ENCODE measurements at places on chromosomes 5 and 9.

DNA sequence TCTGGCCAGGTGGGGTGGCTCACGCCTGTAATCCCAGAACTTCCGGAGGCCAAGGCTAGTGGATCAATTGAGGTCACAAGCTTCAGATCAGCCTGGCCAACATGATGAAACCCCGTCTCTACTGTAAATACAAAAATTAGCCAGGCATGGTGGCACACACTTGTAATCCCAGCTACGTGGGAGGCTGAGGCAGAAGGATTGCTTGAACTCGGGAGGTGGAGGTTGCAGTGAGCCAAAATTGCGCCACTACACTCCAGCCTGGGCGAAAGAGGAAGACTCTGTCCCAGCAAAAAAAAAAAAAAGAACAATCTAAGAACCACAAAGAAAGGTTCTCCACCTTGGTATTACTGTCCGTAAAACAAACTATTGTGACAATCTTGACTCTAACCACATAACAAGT lies 9.7 kb downstream of the MYO10 start:
- no peak for DNase-seq

GRCh38 chr5:51829230-51829629 lies 446.0 kb downstream of the ISL1 start:
- DNase-seq = no peak

DNA sequence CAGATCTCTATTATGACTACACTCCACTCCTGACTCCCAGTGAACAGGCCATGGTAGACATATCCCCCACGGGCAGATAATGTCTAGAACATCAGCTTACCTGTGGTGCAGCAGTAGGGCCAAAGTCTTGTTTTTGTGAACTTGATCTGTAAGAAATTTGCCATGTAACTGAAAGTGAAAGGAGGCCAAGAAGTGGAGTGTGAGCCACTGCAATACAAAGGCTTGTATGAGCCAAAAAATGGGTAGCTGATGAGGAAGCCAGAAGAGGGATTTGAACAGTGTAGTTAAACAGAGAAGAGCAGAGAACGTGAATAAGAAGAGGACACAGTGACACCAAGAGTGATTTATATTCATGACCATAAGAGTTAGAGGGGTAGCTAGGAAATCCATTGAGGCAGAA lies 361.7 kb downstream of the DMRT2 start:
- no peak for DNase-seq

GRCh38 chr5:39161578-39161977 lies 57.8 kb downstream of the FYB1 start:
- DNase-seq = no peak

DNA sequence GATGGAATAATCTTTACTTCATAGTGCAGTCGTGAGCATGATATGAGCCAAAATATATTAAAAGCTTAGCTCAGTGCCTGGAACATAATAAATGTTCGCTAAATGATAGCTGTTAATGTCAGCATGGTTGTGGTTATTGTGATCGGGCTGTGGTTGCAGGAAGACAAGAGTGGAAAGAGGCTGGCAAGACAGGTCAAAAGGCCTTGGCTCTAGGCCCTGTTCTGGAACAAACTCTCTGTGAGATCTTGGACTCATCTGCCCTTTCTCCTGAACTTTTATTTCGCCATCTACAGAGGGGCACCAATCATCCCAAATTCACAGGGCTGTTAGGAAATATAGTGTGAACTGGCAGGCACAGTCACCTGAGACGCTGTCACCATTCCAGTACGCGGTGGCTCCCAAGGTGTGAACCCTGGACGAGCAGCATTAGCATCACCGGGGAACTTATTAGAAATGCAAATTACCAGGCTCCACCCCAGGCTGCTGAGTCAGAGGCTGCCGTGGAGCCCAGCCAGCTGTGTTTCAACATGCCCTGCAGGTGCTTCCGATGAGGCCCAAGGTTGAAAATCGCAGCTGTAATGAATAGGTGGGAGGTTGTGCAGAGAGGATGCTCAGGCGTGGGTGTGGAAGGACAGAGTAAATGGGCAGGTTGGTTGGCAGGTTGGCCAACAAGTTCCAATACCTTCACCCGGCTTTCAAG lies 50.2 kb upstream of the SAP30L start:
- DNase-seq = no peak

DNA sequence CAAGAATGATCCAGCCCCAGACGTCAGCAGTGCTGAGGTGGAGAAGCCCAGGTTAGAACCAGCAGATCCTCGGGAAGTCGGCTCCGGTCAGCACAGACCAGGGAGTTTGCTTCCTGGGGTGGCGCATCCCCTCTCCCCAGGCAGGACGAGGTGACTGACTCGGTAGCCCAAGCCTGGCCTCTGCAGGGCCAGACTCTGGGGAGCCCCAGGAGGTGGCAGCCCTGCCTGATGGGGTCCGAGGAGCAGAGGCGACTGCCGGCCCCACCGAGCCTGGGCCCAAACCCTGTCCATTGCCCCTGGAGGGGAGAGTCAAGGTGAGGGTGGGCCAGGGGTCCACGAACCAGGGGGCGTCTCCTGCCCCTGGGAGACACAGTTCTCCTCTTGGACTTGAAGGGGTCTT lies 52.9 kb upstream of the SARDH start:
- DNase-seq = no peak

- DNase-seq = no peak
Observed at GRCh38 chr9:129990269-129991010, 52.5 kb downstream of the FNBP1 start.

- DNase-seq = no peak
Observed at GRCh38 chr9:26694381-26695297, 198.0 kb downstream of the CAAP1 start.

DNA sequence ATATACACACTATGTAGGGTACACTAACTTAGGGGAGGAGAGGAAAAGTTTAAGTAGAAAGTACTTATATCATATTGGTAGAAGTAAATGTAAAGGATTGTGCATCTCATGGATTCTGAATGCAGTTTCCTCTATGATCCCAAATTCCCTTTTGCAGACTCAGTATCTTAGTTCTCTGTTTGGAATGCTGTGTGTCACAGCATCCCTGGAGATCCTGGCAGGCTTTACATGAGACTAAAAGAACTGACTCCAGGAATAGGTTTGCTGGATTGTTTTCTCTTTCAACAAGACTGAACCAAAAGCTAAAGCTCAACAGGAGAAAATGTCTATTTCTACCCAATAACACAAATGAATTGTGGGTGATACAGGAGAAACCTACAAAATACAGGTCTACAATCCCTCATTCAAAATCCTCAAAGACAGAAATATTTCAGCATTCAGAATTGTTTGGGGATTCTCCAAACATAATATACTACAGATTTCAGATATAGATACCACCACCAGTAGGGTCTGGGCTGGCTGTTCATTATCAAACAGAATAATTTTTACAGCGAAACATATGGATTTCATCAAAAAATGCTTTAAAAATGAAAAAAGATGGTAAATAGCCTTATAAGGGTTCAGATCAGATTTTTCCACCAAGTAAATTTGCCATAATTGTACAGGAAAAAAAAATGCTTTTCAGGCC lies 324.7 kb upstream of the GRAMD2B start:
- no peak for DNase-seq

DNA sequence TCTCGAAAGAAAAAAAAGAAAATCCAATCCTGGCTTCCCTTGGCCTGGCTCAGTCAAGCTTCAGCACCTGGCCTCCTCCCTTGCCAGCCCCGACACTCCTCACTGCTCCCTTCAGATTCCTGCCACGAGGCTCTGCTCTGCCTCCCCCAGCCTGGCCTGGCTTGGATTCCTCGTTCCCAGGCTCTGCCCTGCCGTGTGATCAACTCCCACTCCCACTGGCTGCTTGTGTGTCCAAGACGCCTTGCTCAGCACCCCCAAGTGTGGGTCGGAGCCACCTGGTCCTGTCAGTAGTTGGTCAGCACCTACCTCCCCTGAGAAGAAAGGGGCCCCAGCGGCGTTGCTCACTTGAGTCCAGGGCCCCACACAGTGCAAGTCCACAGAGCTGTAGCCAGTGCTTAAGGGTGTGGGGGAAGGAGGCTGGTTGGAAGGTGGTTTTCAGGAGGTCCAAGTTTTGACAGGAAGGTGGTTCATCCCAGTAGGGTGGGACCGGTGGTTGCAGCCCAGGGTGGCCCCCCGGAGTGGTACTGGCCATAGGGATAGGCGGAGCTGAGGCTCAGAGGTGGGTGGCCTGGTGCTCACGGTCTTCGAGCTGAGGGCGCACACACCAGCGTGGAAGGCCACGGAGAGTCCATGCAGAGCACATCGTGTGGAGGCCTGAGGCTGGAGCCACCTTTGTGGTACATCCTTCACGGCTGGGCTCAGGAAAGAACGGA lies 46.4 kb downstream of the JADE2 start:
- no peak for DNase-seq

DNA sequence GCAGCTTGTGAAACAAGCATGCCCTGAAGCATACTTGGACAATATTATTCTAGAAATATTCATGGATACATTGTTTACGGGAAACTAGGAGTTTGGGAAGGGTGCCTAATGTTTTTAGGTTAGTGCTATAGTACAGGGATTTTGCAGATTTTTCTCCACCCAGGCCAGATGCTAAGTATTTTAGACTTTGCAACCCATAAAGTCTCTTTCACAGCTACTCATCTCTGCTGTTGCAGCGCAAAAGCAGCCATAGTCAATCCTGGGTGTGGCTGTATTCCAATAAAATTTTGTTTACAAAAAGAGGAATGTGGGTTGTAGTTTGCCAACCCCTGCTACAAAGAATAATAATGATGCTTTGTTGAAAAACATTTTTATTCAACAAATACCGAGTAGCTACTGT lies 106.2 kb downstream of the CEMIP2 start:
- no peak for DNase-seq

- DNase-seq = no peak
Observed at GRCh38 chr9:18350036-18350435, 123.9 kb upstream of the ADAMTSL1 start.

All from stimulated activated CD4-positive, alpha-beta T cell treated with anti-CD3 and anti-CD28 coated beads, Interleukin-4, amount 100 ng/mL, for 24 hours (primary cell).